PC-9 (cell line): ENCODE measurements at places on chromosomes 3 and 15.

DNA sequence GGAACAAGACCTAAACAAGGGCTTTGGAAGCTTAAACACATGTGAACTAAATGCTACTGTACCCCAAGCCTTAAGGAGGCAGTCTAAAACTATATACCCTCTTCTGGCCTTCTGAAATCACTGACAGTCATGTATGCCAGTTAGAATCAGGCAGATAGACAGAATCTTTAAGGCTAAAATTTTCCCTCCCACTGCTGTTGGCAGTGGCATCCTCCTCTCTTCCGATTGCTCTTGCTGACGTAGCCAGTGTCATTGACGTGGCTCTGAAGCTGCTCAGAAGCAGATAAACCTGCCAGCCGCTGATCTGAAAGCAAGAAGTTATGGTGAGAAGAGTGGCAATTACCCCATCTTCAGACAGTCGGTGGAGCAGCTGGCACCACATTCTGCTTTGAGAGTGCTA lies 3.3 kb downstream of the RYR3 start:
- H3K27me3 ChIP-seq, result no peaks in the 10 kb centered on the region
- H3K4me1 ChIP-seq, result peaks cover 13% of the 10 kb centered on the region; the same call in 1 of the 2 replicates
- peak overlapping the region; percentile 32; the same call in 1 of the 2 replicates for H3K27ac ChIP-seq
- no peak for DNase-seq

GRCh38 chr15:101499863-101500713 lies 10.6 kb upstream of the PCSK6 start:
- H3K4me3 ChIP-seq, result no peak overlapping the region
- no peaks in the 10 kb centered on the region for H3K27me3 ChIP-seq
- H3K27ac ChIP-seq, result peak overlapping the region; percentile 77
- no peak for DNase-seq
- H3K36me3 ChIP-seq, result no peaks in the 10 kb centered on the region

DNA sequence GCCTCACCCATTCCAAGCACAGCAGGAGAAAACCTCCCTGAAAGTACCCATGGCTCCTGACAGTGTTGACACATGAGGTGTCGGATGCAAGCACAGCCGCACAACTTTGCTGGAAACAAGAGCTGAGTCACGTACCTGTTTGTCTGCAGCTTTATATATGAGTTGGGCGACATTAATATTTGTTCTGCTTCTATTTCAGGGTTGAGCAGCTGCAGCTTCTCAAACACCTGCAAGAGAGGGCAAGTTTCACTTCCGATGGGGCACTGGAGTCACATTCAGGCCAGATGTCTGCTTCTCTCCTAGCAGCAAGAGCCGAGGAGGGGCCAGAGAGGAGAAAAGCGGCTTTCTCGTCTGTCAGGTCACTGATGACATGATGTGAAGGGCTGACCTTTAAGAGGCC lies 88.0 kb downstream of the NUP210 start:
- H3K4me1 ChIP-seq, result no peaks in the 10 kb centered on the region
- DNase-seq, result no peak
- H3K27me3 ChIP-seq, result no peaks in the 10 kb centered on the region
- H3K27ac ChIP-seq, result no peak overlapping the region
- no peak overlapping the region for H3K4me3 ChIP-seq

- DNase-seq, result peak; percentile 60
- no peaks in the 10 kb centered on the region for H3K36me3 ChIP-seq
- peaks cover 3% of the 10 kb centered on the region; the same call in 1 of the 2 replicates for H3K4me1 ChIP-seq
Measured at GRCh38 chr3:57169872-57170623, 4.9 kb upstream of the IL17RD start.

DNA sequence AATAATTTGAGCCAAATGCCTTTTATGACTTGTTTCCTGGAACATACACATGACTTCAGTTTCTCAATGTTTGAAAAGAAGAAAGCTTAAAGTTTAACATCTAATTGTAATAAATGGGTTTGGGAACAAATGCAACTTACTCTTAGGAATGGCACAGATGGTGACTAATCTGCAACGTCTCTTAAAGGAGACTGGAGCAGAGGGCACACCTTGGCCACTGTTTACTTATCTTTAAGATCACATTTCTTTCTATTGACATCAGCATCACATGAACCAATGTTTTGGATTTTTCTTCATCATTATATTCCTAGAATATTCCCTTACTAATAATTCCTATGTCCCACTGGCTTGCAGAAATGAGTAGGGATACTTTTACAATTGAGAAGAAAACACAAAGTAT lies 229.5 kb downstream of the CHL1 start:
- no peaks in the 10 kb centered on the region for H3K27me3 ChIP-seq
- H3K4me3 ChIP-seq, result no peak overlapping the region
- H3K27ac ChIP-seq, result peak overlapping the region; percentile 46; the same call in 1 of the 2 replicates
- H3K36me3 ChIP-seq, result no peaks in the 10 kb centered on the region
- no peak for DNase-seq
- no peaks in the 10 kb centered on the region; the same call in 1 of the 2 replicates for H3K4me1 ChIP-seq

DNA sequence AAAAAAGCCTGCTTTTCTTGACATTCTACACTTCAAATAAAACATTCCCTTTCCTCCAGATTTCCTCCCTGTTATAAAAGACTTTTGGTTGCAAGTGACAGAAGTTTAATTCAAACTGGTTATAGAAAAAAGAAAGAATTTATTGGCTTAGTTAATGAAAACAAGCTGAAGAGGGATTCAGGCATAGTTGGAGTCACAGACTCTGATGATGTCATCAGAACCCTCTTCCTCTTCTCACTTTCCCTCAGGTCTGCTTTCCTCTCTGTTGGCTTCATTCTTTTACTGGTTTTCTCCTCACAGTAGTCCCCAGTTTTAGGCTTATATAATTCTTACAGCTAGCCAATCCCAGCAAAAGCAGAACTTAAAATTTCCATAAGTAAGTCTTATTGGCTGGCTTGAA lies 32.0 kb upstream of the MBNL1 start:
- no peaks in the 10 kb centered on the region for H3K36me3 ChIP-seq
- H3K27me3 ChIP-seq, result no peaks in the 10 kb centered on the region
- no peak for DNase-seq
- peaks cover 25% of the 10 kb centered on the region for H3K4me1 ChIP-seq

- no peaks in the 10 kb centered on the region for H3K27me3 ChIP-seq
- no peaks in the 10 kb centered on the region for H3K36me3 ChIP-seq
- peaks cover 14% of the 10 kb centered on the region for H3K4me1 ChIP-seq
- no peak for DNase-seq
- no peak overlapping the region for H3K27ac ChIP-seq
- H3K4me3 ChIP-seq, result no peak overlapping the region
Measured at GRCh38 chr15:75828429-75828828, 14.8 kb upstream of the UBE2Q2 start.

- H3K27ac ChIP-seq, result no peak overlapping the region
- no peaks in the 10 kb centered on the region for H3K36me3 ChIP-seq
- H3K27me3 ChIP-seq, result no peaks in the 10 kb centered on the region
- H3K4me3 ChIP-seq, result no peak overlapping the region
- no peak for DNase-seq
Measured at GRCh38 chr3:169363318-169364265, 299.9 kb downstream of the MECOM start.

DNA sequence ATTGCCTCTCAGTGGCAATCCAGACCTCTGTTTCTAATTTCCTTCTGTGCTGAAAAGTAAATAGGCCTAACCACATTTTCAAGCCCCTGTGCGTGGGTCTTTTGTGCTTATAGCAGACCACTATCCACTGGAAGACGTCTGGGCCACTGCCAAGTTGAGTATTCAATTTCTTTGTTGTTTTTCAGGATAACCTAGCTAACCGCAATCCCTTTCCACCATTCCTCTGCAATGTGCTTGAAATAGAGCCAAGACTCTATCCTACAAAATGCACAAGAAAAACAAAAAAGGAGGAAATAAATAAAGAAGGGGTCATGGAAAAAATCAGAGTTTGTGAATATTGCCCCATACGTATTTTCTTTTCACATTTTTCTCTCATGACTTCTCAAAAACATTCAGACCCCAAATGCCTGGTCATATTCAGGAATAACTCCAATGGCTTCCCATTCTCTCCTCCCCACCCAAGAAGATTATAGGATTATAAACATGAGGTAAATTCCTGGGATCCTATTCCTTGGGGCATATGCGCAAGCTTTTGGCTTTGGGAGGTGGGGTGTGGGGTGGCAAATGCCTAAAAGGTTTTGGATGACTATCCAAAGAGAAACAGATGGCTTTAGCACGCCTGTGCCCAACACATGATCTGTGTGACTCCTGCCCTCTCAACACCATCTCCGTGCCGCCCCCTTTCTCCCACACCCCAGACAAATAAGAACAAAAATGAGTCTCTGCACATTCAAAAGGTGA lies 217.9 kb upstream of the THBS1 start:
- DNase-seq, result no peak
- no peak overlapping the region for H3K4me3 ChIP-seq

DNA sequence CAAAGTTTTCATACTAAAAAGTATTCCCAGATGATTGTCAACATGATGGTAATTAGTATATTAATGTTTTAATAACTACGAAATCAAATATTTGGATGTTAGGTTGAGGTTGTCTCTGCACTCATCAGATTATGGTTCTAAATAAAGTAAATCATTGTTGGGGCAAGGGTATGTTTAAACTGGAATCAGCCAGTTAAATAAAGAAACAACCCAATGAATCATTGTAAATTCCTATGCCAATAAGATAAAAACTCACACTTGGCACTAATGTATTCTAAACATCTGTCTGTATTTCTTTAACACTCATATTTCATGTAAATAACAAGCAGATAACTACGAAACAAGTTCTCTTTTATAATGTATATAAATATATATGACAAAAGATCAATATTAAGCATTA lies 92.7 kb downstream of the PEAK1 start:
- no peaks in the 10 kb centered on the region for H3K4me1 ChIP-seq
- DNase-seq, result no peak
- no peak overlapping the region for H3K27ac ChIP-seq
- H3K36me3 ChIP-seq, result no peaks in the 10 kb centered on the region
- H3K4me3 ChIP-seq, result no peak overlapping the region

- H3K27me3 ChIP-seq, result peaks cover 62% of the 10 kb centered on the region
- DNase-seq, result peak; percentile 50
- H3K36me3 ChIP-seq, result no peaks in the 10 kb centered on the region
Measured at GRCh38 chr3:186277268-186277909, 84.6 kb downstream of the DGKG start.

- no peak for DNase-seq
- H3K4me1 ChIP-seq, result no peaks in the 10 kb centered on the region
- no peak overlapping the region for H3K4me3 ChIP-seq
- H3K36me3 ChIP-seq, result no peaks in the 10 kb centered on the region
- peaks cover 29% of the 10 kb centered on the region for H3K27me3 ChIP-seq
- H3K27ac ChIP-seq, result no peak overlapping the region
Measured at GRCh38 chr3:16534640-16535262, 21.3 kb upstream of the RFTN1 start.

- peaks cover 7% of the 10 kb centered on the region for H3K36me3 ChIP-seq
- DNase-seq, result no peak
- no peaks in the 10 kb centered on the region for H3K4me1 ChIP-seq
- no peaks in the 10 kb centered on the region for H3K27me3 ChIP-seq
- no peak overlapping the region for H3K27ac ChIP-seq
Measured at GRCh38 chr15:85689729-85690128, 105.0 kb downstream of the KLHL25 start.

- no peak for DNase-seq
- H3K27ac ChIP-seq, result no peak overlapping the region
- H3K27me3 ChIP-seq, result no peaks in the 10 kb centered on the region
- H3K36me3 ChIP-seq, result peaks cover 15% of the 10 kb centered on the region
- no peak overlapping the region for H3K4me3 ChIP-seq
- H3K4me1 ChIP-seq, result no peaks in the 10 kb centered on the region
Measured at GRCh38 chr3:185595526-185595925, 9.4 kb downstream of the SENP2 start.

GRCh38 chr15:39102431-39102830 lies 478.4 kb upstream of the THBS1 start:
- H3K36me3 ChIP-seq, result no peaks in the 10 kb centered on the region
- H3K27ac ChIP-seq, result no peak overlapping the region

DNA sequence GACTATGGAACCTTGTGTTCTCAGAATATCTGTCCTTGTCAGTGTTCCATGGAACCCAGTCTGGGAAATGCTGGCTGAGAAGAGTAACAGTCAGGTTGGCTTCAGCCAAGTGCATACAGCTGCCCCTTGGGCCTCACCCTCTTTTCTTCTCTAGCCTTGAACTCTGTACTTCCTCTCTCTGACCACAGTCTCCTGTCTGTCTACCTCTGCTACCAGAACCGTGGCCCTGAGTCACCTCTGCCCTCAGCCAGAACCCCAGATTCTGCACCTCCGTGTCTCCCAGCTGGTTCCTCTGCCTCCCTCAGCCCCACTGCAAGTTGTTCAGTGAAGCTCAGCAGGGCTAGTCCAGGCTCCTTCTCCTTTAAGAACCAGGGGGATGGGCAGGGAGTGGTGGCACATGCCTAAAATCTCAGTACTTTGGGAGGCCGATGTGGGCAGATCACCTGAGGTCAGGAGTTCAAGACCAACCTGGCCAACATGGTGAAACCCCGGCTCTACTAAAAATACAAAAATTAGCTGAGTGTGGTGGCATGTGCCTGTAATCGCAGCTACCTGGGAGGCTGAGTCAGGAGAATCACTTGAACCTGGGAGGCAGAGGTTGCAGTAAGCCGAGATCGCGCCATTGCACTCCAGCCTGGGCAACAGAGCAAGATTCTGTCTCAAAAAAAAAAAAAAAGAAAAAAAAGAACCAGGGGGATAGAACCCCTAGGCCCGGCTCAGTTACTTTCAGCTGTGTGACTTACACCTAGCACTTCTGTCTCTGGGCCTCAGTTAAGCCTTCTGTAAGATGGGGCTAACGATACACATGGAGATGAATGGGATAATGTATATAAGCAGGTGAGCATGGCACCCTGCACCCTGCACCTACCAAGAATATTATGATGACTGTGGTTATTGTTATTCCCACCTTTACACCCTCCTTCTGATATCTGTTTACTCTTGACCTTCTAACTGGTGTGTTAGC lies 24.3 kb upstream of the TATDN2 start:
- no peak overlapping the region for H3K4me3 ChIP-seq
- DNase-seq, result no peak
- H3K27ac ChIP-seq, result peak overlapping the region; percentile 36
- H3K27me3 ChIP-seq, result no peaks in the 10 kb centered on the region
- peaks cover 45% of the 10 kb centered on the region for H3K4me1 ChIP-seq

DNA sequence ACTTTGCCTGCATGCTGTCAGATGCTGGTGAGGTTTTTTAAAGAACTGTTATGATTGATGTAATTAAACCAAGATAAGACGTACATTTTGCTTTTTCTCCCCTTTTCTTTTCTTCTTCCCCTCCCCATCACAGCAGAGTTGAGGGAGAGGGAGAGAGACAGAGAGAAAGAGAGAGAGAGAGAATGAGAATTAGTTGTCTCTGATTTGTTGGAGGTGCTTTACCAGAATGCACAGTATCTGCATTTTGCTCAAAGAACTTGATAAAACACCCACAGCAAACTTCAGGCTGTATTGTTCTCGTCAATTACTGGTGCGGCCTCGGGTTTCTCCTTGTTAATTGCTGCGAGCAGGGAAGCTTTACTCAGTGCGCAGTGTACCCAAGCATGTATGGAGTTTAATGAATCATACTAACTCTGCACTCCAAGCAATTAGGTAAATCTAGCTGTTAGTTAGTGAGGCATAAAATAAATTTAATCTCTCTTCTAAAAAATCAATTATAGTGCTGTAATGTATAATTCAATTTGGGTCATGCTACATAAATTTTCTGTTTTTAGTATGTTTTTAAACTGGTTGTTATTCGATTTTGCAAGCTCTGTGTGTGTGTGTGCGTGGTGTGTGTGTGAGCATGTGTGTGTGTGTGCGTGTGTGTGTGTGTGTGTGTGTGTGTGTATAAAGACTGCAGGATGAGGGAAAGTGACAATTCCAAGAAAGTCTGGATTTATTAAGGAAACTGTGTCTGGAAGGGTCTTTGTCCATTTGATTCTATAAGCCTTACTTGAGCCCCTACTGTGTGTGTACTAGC lies 273.4 kb downstream of the TLE3 start:
- no peak overlapping the region for H3K4me3 ChIP-seq
- DNase-seq, result no peak
- no peaks in the 10 kb centered on the region for H3K27me3 ChIP-seq
- 0 out of 2 replicates have a peak, but pooled peaks cover 6% of the 10 kb centered on the region for H3K4me1 ChIP-seq
- no peak overlapping the region for H3K27ac ChIP-seq

GRCh38 chr3:124257336-124257864 lies 265.5 kb upstream of the ROPN1 start:
- H3K36me3 ChIP-seq, result no peaks in the 10 kb centered on the region
- H3K27ac ChIP-seq, result no peak overlapping the region
- no peak overlapping the region for H3K4me3 ChIP-seq
